ENCODE measurements at places on chromosomes 11 and 22.

- peak; percentile 7 for DNase-seq
Measured at GRCh38 chr11:127843483-127844396, 743.6 kb downstream of the ETS1 start.

DNA sequence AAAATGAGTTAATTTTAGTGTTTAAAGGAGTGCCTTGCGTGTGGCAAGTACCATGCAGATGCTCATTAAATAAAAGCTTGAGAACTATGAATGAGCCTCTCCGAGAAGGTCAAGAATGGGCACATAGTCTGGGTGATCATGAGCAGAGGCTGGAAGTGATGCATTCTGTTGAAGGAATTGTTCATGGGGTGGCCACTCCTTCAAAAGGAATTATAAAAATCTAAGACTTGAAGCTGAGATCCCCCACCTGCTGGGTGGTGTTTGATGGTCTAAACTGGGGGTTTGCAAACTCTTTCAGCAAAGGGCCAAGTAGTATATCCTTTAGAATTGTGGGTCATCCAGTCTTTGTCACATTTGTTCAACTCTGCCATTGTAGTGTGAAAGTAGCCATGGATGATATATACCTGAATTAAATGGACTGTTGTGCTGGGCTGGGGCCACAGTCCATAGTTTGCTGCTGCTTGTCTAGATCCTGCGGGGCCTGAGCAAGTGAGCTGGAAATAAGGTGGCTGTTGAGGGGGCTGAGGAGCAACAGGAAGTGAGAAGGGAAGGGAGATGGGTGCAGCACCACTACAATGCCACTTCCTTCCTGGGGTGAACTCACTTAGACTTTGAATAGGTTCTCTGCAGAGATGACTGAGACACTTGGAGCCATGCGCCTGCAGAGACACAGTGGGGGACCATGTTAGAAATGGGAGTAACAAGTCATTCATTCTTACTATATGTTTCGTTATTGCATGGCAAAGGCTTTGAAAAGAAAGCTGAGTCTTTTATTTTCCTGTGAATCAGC is 179.0 kb downstream of the SNX19 start:
- no peak for DNase-seq

DNA sequence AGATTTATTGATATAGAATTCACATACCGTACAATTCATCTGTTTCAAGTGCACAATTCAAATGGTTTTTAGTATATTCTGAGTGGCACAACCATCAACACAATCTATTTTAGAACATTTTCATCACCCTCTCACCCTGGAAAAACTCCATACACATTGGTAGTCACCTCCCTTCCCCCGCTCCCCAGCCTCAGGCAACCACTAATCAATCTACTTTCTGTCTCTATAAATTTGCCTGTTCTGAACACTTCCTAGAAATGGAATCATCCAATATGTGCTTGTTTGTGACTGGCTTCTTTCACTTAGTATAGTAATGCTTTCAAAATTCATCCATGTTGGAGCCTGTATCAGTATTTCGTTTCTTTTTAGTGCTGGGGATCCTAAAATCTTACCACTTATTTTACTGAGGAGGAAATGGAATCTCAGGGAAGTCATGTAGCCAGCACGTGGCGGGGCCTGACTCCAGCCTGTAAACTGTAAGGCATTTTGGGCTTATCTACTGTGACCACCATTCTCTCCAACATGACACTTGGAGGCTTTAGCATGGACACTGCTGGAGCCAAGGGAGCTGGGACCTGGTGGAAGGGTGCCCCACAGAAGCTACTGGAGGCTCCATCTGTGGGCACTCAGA is 905 bp upstream of the UCP3 start:
- DNase-seq, result no peak

DNA sequence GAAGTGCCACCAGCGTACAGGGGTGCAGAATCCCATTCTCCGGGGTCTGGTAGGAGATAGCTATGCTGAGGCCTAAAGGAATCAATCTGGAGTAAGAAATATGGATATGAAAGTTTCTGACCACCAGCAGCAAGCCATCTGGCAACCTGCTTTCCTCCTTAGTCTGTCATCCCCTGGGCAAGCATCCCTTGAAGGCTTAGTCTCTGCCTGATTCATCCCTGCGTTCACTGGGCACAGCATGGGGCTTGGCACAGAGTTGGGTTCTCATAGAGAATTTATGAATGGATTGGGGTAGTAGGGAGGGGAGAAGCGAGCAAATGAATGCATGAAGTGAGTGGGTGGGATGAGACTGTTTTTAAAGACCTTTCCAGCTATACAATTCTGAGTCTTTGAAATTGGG is 85.8 kb upstream of the NARS2 start:
- no peak for DNase-seq

DNA sequence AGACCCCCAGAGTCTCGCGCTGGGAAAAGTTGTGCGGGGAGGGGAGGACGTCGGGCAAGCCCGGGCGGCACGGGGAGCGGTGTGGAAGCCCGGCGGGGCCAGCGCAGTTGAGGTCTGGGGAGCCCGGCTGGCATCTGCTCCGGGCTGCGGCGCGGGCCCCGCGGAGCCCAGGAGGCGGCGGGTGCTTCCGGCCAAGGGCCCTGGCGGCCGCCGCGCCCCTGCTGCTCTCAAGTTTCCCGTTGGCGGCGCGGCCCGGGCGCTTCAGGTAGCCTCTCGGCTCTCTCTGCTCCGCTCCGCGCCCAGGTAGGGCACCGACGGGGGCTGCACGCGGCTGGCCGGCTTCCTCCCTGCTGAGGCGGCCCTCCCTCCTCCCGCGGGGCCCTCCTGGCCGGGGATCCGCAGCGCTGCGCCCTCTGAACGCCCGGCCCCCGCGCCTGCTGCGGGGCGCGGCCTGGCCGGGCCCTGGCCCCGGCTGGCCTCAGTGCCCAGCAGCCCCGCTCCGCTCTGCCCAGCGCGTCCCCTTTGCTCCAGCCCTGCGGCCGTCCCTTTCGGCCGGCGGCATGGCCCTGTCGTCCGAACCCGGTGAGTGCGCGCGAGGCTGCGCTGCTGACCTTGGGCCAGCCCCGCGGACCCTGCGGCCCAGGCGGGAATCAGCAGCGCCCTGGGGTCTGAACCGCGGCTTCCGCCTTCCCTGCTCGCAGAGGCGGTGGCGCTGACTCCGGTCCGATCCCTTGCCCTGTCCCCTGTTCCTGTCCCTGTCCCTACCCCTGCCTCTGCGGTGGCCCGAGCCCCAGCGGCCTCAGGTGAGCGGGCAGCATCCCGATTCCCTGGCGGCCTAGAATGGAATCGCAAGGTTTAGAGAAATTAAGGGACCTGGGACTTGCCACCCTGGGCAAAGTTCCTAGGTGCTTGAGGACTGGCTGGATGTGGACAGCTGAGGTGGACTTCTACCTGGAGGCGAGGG is 4.3 kb upstream of the AMPD3 start:
- peak; percentile 34 for DNase-seq

DNA sequence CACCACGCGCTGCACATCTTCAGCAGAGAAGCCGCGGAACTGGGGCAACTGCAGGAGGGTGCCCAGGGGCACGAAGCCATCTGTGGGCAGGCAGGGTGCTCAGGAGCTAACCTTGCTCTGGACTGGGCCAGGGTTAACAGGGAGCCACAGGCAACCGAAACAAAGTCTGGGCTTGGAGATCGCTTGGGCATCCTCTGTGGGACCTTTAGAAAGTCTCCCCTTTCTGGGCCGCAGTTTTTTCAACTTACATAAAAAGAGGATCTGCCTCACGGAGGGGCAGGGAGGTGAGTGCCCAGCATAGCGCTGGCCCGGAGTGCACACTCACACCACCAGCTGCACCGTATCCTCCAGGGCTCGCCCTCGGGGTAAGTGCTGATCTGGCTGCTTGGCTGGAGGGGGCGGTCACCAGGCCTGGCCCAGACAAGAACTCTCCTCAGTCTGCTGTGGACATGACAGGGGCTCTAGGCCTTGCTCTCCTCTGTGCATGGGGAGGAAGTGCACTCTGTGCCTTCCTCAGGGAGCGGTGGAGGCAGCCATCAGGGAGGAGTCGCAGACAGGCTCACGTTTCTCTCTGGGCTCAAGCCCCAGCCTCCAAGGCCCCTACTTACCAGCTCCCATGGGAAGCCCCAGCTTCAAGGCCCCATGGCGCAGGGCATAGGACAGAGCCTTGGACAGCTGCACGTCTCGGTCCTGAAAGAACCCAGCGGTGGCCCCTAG is 937 bp downstream of the TRPT1 start:
- DNase-seq, result no peak

- no peak for DNase-seq
Measured at GRCh38 chr22:26174280-26174679, 5.0 kb downstream of the SEZ6L start.

DNA sequence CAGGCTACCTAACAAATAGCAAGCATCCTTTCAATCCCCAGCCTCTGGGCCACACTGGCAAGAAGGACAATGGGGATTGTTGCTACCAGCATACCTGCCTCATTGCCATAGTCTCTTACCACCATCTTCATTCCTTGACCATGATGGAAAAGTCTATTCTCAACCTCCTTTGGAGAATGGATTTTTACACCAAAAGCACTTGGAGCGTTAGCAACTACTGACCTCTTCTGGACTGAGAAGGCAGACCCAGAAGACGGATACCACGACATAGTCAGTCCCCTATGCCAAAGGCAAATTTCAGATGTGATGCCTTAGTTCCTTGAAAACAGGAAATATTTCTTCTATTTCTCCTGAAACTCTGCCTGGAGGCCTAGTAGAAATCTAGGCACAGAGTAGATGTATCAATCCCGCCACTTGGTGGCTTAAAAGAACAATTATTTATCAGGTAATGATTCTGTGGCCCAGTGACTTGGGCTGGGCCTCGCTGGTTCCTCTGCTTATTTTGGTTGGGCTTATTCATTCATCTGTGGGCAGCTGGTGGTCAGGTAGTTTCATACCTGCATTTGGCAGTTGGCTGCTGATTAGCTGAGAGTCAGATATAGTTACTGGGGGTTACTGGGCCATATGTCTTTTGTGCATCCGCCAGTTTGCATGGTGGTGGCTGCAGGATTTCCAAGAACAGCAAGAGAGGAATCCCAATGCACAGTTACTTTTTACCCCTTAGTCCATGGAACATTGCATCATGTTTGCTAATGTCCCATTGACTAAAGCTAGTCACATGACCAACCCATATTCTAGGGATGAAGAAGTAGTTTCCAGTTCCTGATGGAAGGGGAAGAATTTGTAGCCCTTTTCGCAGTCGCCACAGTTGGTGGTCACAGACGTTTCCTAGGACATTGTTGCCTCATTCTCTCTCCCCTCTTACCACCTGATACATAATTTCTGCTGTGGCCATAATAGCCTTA is 75.2 kb downstream of the DHCR7 start:
- no peak for DNase-seq

DNA sequence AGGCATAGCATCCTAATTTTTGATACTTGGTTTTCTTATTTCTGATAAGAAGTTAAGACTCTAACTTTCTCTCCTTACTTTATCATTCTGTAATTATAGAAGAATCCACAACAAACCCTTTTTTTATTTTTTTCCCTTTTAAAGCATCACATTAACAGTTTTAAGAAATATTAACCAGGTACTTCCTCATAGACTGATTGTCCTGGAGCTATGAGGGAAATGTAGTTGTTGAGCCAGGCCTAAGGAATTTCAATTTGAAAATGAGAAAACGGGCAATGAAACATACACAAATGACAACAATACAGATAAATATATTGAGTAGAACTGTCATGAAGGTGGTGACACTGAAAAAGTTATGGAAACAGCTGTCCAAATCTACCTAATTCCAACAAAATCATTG is 569.0 kb downstream of the KCNA4 start:
- DNase-seq, result no peak

GRCh38 chr11:5631969-5632635 is 7.3 kb downstream of the TRIM34 start:
- DNase-seq, result no peak

DNA sequence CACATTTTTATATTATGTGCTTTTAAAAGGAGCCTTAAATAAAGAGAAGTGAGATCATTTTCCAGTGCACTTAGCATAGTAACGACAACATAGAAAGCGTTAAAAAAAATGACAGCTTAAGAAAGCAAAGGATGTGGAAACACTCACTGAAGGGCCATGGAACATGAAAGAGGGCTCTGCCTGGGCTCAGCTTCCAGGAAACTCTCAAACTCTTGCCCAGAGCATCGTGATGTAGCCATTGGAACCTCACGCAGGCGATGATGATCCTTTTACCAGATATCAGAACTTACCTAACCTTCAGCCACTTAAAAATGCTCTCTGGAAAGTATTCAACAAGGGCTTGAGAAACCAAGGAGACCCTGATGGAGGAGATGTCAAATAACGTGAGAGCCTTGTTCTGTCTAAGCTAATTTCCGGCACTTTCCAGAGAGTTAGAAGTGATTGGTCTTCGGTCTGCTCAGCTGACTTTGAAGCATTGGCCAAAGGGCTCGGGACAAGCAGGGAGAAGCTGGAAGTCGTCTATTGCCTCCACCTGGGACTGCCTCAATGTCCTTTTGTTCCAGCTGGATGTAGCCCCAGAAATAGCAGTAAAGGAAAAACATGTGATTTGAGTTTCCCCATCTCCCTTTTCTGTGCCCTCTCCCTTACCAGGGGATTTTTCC is 21.5 kb upstream of the ETS1 start:
- no peak for DNase-seq

GRCh38 chr11:26158251-26158650 is 173.7 kb upstream of the ANO3 start:
- DNase-seq, result no peak

GRCh38 chr22:36977947-36978660 is 41.1 kb downstream of the TST start:
- peak; percentile 84 for DNase-seq

GRCh38 chr22:26122920-26123468 is 46.3 kb upstream of the SEZ6L start:
- DNase-seq, result no peak

DNA sequence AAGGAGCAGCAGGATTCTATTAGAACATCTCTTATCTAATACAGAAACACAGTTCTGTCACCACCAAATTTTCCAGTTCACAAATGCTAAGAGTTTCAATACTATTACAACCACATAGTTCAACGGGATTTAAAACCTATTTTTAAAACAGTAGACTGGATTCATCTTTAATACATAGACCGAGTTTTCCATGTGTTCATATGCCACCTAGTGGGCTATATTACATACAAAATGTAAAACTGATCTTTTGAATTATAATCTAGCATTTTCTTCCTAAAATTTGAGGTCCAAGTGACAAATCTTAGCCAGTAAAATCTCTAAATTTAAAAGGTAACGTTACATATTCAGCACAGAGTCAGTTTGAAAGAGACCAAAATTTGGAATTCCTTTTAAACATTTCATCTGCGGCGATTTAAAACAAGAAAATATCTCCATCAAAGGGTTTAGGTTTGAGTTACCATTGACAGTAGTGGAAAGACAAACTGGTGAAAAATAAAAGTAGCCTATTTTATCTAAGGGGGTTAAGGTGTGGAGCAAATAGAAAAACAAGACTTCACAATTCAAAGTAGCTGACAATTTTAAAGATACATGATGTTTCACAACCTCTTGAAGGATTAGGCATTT is 269.3 kb upstream of the MPPED2 start:
- no peak for DNase-seq

DNA sequence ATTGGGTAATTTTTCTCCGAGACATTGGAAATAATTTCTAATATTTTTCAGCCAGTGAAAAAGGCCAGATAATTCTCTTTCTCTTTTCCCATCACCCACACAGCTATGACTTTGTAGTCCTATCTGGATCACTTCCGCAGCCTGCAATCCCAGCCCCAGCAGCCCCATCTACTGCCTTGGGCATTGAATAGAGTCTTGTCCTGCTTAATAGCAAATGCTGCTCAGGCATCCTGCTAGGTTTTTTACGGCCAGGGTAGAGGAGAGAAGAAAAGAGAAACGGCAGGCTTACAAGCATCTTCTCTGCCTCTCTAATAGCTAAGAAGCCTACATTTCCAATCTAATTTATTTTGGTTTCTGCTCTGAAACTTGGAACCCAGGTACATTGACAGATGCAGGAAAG is 154.3 kb upstream of the B3GAT1 start:
- DNase-seq, result no peak

GRCh38 chr11:3984896-3985295 is 109.7 kb upstream of the RRM1 start:
- peak; percentile 8 for DNase-seq

All from activated T-helper 9 cell treated with anti-CD3 and anti-CD28 coated beads, Interleukin-2, amount 50 U/mL, for 16 hours (primary cell).